ENCODE measurements at places on chromosomes 16 and 17.

GRCh38 chr16:17520561-17520960 is 49.8 kb upstream of the XYLT1 start:
- DNase-seq: no peak

GRCh38 chr17:50536683-50537646 is 4.4 kb downstream of the EPN3 start:
- DNase-seq: no peak

GRCh38 chr16:67945392-67945933 is 1.5 kb upstream of the LCAT start:
- DNase-seq: no peak

GRCh38 chr17:64413513-64413912 is 22.9 kb upstream of the PECAM1 start:
- DNase-seq: peak; percentile 28

- DNase-seq: no peak
These were observed 47.5 kb downstream of the WNT3 start for GRCh38 chr17:46770818-46771560.

DNA sequence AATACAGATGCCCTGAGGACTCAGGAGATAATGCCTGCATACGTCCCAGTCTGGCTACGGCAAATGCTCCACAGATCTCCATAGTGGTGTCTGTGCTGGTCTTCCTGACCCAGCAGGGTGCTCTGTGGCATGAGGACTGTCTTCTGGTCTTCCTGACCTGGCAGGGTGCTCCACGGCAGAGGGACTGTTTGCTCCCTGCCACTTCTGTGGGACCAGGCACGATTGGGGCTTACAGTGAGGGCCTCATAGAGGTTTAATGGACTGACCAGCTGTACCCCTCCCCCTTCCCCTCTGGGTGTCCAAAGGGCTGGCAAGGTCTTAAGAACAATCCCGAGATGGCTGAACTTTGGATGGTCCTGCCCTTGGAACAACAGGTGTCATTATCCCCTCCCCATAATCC is 123.1 kb downstream of the C16orf78 start:
- DNase-seq: no peak

DNA sequence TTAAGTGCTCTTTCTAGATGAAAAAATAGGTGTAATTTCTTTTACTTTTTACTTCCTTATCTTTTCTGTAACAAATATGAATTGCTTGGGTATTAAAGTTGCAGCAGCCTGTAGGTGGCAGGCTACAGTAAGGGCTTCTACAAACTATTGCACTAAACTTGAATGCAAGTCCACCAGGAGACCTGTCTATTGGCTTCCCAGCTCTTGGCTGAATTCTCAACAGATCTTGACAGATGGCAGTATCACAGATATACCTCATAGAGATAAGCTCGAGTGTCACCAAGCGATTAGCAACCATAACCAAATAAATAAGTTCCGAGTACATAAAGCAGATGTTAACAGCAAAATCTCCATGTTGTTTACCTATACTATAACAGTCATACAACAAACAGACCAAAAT is 5.9 kb downstream of the BBS2 start:
- DNase-seq: peak; percentile 88

DNA sequence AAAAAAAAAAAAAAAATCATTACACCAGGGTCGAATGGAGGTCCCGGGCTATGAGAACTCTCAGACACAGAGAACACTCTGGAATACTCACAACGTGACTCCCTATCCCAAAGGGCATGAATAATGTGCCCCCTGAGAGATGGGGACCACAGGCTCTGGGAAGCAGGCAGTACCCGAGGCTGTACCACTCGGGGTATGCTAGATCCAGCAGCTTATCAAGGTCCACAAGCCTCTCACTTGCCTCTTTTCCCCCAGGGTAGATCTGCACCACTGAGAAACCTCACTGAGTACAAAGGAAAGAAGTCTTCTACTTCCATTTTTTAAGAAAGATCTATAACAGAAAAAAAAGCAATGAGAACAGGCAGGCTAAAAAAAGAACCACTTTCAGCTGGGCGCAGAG is 40.5 kb downstream of the WDR59 start:
- no peak for DNase-seq

- no peak for DNase-seq
These were observed 34.9 kb downstream of the SMARCE1 start for GRCh38 chr17:40612599-40613244.

DNA sequence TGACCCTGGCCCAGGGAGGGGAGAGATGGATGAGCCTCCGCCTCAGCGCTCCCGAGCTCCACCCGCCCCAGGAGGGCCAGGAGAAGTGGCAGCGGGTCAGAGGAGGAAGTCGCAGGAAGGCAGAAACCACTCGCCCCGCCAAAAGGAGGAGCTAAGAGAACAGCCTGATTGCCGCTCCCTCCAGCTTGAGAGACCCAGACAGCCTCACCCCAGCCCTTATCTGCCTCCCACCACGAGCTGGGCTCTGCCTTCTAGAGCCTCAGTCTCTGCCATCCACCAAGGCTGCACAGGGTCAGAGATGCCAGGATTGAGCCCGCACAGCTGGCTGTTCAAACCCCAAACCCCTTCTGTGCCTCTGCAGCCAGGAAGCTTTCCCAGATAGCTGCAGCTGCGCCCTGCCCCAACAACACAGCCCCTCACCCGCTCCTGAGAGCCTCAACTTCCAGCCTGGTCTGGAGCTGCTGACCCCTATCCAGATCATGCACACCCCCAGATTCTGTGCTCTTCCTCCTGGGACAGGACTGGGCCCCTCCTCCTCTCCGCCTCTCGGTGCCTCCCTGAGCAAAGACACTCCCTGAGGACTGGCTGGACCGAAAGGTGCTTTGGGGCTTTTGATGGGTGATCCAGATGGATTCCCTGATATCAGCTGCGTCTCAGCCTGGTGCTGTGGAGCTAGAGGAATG is 1.0 kb upstream of the ATP2A3 start:
- peak; percentile 23 for DNase-seq

GRCh38 chr17:77395501-77396048 is 254.8 kb downstream of the SEC14L1 start:
- DNase-seq: no peak

GRCh38 chr16:84678541-84678940 is 21.3 kb upstream of the USP10 start:
- DNase-seq: no peak

- no peak for DNase-seq
These were observed 17.4 kb downstream of the WNT9B start for GRCh38 chr17:46868689-46869187.

GRCh38 chr17:17391668-17392370 is 85.0 kb upstream of the MED9 start:
- no peak for DNase-seq

DNA sequence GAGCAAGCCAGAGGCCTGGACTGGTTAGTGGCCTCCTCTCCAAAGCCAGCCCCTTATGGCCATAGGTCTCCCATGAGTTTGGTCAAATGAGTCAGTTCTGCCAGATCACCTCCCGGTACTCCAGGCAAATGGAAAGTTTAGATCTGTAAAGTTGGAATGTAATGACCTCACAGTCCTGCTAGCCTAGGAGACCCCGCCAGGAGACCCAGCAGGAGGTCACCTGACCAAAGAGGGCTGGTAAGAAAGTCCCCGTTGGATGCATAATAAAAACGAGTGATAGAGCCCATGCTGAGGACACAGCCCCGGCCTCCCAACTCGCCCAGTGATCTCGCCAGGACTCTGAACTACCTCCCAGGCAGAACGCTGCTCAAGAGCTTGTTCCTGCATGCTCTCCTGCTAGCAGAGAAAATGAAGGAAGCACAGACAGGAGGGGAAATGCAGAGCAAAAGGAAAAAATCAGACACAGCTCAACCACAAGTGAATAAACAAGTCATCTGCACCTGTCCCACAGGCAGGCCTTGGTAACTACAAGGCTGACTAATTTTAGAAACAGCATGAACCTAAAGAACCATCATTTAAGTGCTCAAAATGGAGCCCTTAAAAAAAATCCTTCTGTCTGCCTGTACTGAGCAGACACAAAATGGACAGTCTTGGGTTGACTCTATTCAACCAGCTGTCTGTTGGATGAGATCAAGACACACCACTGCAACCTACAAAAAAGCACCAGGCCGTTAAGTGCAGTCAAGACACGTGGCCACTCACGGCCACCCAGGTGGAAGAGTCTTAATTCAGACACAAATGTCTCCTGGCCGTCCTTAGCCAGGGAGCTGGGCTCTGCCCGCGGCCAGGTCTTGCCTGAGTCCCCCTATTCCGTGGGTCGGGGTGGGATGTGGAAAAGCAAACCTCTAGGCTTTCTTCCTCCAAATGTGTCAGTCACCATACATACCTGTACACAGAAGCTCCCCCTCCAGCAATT is 9.2 kb downstream of the CDIP1 start:
- DNase-seq: peak; percentile 4

DNA sequence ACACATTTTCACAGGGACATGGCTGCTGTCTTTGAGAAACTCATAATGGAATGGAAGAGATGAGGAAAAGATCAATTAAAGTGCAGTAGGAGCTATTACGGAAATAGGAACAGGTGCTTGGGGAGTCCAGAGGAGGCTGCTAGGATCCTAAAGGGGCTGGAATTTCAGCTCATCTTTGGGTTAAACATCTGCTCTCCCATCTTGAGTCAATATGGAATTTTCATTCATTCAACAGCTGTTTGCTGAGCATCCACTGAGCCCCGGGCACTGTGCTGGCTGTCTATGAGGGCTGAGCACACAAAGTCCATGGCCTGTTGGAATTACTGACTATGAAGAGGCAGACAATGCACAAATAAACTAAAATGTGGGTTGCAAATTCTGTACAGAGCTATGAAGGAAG is 47.9 kb downstream of the ASIC2 start:
- no peak for DNase-seq

DNA sequence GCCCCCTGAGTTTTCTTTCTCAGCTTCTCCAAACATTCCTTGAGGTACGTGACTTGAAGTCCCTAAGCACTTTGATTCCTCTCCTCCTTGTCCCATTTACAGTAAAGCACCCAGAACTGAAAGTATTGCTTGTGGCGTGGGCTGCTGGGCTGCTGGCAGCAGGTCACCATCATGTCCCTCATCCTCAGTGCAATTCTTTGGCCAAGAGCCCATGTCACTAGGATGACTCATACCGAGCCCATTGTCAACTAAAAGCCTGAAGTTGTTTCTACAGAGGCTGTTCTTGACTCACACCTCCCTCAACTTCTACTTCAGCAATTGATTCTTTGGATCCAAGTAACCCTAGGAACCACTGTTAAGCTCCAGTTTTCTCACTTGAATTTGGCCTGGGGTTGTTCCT is 54.3 kb downstream of the KPNA2 start:
- DNase-seq: peak; percentile 40

GRCh38 chr16:27098366-27099049 is 31.8 kb downstream of the C16orf82 start:
- no peak for DNase-seq
